ENCODE measurements at places on chromosomes 6 and 20.

- DNase-seq = no peak
These were observed 23.4 kb downstream of the THBS2 start for GRCh38 chr6:169230322-169230665.

GRCh38 chr6:143759666-143760065 is 81.9 kb downstream of the PHACTR2 start:
- no peak for DNase-seq

- peak; percentile 79 for DNase-seq
These were observed 43.7 kb upstream of the MAP7 start for GRCh38 chr6:136593748-136594490.

DNA sequence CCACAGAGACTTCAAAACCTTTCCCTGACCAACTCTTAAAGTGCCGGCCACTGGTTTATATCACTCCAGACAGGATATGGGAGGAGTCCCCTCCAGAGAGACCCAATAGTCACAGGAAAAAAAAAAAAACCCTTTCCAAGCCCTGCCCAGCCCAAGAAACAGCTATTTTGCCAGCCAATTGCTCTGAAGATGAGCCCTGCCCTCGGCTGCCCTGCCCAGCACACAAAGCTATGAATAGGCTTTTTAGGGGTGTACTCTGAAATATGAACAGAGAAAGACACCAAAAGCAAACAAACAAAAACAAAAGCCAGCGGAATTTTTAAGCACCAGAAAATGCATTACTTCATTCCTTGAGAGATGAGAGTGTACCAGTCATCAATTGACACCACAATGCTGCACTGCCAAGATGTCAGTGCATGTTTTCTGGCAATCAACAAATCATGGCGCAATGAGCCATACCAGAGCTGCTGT is 275.1 kb downstream of the C6orf118 start:
- DNase-seq = no peak

GRCh38 chr6:138106665-138107077 is 548 bp downstream of the PERP start:
- no peak for DNase-seq

- DNase-seq = no peak
These were observed 36.3 kb downstream of the CARMIL1 start for GRCh38 chr6:25315194-25316177.

GRCh38 chr20:48823960-48824498 is 3.8 kb downstream of the PREX1 start:
- DNase-seq = peak; percentile 81

DNA sequence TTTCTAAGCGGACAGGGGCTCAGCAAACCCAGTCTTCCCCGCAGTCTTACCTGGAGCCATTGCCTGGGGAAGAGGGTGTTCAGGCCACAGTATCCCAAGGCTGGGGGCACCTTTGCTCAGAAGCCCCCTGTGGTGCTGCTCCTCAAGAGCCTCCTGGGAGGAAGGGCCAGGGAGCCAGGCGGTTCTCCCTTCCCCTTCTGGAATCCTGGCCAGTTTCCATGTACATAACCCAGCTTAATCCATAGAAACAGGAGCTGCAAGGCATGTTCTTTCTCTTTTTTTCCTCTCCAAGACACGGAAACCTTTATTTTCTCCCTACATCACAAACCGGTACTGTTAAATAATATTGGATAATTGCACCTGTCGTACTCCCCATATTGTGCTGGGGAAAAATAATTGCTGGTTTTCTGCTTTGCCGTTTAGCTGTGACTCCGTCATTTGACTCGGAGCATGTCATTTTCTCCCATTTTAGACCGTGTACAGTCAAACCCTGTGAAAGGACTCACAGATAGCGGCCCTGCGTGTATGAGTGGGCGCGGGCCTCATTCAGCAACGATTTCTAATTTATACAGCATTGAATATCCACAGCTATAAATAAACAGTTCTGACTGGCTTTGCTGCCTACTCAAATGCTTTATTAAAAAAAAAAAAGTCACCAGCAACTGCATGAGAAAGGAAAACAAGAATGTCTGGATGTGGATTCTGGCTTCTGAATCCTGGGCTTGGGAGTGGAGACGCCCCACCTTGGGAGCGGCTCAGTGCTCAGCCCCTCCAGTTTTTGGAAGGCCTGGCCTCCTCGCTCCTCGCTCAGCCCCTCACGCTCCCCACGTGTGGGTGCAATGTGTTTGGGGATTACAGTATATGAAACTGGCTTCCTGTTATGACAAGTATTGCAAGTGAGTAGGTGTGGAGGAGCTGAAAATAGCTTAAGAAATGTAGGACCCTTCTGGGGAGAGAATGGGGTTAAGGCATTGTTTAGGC is 67.3 kb downstream of the ADTRP start:
- peak; percentile 58 for DNase-seq

DNA sequence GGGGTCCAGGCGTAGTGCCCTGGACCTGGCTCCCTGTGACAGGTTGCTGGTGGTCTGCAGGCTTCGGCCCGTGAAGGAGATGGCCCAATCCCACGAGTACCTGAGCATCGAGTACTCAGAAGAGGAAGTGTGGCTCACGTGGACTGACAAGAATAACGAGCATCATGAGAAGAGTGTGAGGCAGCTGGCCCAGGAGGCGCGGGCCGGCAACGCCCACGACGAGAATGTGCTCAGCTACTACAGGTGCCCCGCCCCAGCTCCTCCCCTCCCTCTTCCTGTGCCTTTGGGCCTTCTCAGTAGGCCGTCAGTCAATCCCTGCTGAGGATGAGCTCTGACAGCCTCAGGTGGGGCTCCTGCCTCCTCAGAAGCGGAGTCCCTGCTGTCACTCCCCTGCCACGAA is 42.6 kb downstream of the UQCC2 start:
- peak; percentile 59 for DNase-seq

DNA sequence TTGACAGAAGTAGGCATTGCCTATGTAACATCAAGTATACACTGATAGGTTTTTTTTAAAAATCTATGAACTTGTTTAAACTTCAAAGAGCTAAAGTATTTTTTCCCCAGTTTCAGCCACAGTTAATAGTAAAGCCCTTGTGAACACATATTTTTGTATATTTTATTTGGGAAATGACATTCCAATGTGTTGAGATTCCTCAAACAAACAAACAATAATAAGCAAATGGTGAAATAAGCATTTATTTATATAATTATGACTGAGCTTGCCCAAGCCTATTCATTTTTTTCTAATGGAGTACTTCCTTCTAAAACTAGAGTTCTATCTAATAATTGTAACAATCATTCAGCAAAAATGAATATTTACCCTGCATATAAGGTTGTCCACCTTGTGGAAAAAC is 12.5 kb downstream of the SYCP2 start:
- DNase-seq = no peak

- DNase-seq = no peak
These were observed 8.1 kb downstream of the RANBP9 start for GRCh38 chr6:13703496-13703895.

DNA sequence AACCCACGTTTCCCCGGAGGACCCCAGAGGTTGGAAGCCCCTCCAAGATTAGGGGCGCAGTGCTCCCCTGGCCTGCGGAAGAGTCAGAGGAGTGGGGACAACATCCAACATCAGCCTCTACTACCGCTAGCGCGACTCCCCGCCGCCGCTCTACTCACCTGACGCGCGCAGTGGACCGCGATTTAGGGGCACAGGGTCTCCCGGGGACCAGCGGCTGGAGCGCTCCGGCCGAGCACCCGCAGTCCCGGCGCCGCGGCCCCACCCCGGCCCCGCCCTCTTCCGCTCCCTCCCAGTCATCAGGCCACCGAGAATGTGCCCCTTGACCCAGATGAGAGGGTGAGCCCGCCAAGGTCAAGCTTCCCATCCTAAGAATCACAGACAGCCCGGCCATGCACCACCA is at the start of gene ZFP57:
Gene ZFP57, minus strand, starts transcription at position 249 of the 400 bp plus-strand sequence. CDS start 4,149 bp downstream, outside the sequence.
- DNase-seq = no peak

DNA sequence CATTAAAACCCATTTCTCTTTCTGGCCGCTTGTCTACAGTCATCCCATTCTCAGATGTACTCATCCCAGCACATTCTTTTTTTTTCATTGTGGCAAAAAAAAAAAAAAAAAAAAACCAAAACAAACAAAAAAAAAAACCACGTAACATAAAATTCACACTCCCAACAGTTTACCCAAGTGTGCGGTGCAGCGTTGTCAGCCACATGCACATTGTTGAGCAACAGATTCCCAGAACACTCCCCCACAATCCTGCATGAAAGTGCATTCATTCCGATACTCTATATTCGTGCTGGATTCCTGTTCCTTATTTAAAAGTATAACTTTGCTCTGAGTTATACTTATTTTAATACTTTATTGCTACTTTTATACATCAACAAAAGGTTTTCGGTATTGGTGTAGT is 96.0 kb downstream of the SASH1 start:
- no peak for DNase-seq

- DNase-seq = no peak
These were observed 256.9 kb upstream of the PLCB4 start for GRCh38 chr20:8811801-8812594.

DNA sequence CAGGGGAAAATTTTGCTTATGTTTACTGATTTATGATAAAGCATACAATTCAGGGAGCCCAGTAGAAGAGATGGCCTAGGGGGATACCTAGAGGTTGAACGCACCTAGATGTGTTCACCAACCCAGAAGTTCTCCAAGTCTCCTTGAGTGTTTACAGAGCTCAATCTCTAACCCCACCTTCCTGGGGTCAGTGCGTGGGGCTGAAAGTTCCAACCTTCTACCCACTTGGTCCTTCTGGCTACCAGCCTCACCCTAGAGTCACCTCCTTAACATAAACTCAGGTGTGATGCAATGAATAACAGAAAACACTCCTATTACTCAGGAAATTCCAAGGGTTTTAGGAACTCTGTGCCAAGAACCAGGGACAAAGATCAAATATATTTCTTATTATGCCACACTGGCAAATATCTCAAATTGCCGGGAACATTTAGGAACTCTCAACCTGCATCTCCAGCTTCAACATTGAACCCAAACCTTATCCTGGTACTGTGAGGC is 26.4 kb downstream of the AFG1L start:
- DNase-seq = no peak

- no peak for DNase-seq
These were observed 166.3 kb upstream of the DTNBP1 start for GRCh38 chr6:15829156-15829555.

DNA sequence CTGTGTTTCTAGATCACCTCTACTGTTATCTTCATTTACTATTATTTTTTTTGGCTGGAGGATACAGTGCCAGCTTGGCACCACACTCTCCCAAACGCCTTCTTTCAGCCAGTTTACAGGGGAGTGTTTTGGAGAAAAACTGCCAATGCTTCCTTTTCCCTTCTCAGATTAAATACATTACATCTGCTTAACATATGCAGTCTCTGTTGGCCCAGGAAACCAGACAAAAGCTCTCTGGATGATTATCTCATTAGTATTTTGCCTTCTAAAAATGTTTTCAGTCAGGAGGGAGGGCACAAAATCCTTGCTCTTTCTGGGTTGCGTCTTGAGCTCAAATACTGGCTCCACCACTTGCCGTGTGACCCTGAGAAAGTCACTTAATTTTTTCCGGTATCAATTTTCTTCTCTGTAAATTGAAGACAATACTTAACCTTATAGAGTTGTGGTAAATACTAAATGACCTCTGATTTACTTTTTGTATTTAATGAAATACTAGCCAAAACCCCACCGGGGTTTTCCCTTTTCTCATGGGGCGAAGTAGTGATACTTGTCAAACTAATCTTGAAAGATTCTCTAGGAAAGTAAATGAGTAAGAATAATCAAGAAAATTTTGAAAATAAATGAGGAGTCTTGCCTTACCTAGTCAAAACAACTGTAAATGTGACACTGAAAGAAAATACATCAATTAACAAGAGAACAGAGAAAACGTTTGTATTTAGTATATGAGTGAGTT is 146.2 kb downstream of the MMS22L start:
- DNase-seq = no peak

- DNase-seq = no peak
These were observed 128.8 kb downstream of the PHF3 start for GRCh38 chr6:63764318-63764916.

All from GM13976 (cell line).